NCI-H446 treated with DMSO at 0.1 percent for 48 hours (cell line): ENCODE measurements at places on chromosomes 1 and 21.

DNA sequence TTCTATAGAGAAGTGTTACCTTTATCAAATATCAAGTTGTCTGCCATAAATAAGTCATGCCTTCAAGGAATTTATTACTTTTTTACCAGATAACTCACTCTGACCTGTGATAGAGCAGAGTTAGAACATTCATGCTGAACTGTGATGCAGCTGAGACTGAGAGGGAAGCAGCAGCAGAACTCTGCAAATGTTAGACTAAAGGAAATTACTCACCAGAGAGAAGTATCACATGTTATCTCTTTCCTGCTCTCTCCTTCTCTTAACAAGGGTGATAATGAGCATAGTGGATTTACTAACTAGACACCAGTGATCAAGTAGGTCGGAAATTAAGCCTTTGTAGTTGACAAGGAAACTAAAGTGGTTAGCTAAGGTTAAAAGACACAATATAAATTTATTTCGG is 181.6 kb downstream of the RASAL2 start:
- no peak for DNase-seq

DNA sequence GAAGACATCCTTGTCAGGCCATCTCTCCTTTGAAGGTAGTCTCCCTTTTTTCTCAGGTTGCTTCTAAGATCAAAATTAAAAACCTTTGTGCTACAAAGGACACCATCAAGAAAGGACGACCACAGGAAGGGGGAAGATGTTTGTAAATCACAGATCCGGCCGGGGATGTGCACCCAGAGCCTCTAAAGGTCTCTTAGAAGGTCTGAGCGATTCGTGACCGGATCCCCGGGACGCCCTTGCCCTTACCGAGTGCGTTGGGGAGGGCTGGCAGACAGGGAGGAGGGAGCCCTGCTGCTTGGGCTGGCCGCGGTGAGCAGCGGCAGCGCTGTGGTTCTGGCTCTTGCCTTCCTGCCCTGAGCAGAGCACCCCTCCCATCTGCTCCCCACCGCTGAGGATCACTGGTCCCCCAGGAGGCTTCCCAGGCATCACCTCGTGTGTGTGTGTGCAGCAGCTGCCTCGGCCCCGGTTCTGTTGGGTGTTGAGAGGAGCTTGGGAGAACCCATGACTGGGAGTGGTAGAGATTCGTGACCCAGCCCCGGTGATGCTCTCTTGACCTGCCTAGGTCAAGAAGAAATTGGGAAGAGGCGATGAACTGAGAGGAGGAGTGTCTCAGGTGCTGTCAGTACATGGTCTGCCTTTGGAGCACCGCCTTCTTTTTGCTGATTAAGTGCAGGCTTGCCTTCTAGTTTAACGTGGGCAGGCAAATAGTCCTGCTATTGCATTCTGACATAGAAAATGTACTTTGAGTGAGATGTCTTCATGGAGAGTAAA is 34.5 kb downstream of the AGPAT3 start:
- DNase-seq: no peak

- no peak for DNase-seq
Observed at GRCh38 chr21:19833082-19833481, 1165.1 kb upstream of the NCAM2 start.

- DNase-seq: peak; percentile 16
Observed at GRCh38 chr1:175129182-175129581, 61.5 kb downstream of the TNN start.

DNA sequence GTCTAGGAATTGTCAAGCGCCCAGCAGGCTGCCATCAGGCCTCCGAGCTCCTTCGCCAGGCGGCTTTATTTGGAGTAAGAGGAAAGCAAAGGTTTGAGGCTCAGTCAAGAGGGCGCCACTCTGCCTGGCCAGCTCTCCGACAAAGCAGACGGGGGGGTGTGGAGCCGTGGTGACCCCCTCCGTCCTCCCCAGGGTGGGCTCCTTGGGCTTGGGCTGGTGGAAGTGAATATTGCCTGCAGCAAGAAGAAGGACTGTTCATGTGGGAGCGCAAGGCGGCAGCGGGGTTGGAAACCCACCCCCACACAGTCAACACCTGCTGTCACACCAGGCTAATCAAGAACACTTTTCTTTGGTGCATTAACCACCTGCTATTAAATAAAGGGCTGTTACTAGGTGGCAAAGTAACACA is 14.6 kb downstream of the EPHX1 start:
- no peak for DNase-seq

DNA sequence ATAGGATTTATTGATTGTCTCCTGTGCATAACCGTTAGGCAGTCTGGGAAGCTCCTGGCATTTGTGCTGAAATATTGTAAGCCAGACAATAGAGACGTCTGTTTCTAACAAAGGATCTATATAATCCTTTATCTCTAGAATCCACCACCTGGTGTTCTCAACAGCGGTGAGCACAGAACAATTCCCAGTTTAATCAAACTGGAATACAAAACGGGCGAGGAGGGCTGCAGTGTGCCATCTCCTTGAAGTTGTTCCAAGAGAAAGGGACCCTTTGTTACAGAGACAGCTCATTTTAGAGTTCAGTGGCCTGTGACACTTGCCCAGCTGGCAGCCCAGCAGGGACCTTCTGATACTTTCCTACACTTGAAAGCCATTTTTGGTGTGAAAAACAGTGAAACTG is 162.8 kb upstream of the IVNS1ABP start:
- peak; percentile 48 for DNase-seq

GRCh38 chr1:162689745-162690671 is 57.7 kb downstream of the DDR2 start:
- DNase-seq: peak; percentile 88

DNA sequence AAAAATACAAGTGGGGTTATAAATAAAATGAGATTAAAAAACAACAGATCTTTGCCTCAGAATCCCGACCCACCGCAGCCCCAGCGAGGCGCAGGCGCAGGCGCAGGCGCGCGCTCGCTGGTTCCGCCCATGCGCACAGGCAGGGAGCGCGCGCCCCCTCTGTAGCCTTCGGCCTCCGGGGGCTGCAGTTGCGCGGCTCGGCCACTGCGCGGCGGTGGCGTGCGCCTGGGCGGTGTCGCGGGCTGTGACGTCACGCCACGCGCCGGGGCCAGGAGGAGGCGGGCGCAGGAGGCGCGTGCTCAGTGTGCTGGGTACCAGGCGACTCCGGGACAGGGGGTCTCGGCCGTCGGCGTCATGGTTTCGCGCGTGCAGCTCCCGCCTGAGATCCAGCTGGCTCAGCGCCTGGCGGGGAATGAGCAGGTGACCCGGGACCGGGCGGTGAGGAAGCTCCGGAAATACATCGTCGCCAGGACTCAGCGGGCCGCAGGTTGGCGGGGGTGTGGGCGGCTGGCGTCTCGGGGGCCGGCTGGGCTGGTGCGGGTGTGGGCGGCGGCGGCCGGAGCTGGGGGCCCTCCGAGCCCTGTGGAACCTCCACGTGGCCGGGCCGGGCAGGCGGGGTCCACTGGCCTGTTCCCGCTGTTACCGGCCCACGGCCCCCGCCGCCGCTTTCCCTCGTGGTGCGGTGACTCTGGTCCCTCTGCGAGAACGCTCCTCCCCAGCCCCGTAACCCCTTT is at the start of gene RRP1:
TSS of gene RRP1 (plus strand) at position 302 of the 734 bp plus-strand sequence. CDS start at position 355, 53 bp downstream.
- peak; percentile 67 for DNase-seq

- peak; percentile 60 for DNase-seq
Observed at GRCh38 chr1:163071405-163072255, 2.5 kb downstream of the RGS4 start.

DNA sequence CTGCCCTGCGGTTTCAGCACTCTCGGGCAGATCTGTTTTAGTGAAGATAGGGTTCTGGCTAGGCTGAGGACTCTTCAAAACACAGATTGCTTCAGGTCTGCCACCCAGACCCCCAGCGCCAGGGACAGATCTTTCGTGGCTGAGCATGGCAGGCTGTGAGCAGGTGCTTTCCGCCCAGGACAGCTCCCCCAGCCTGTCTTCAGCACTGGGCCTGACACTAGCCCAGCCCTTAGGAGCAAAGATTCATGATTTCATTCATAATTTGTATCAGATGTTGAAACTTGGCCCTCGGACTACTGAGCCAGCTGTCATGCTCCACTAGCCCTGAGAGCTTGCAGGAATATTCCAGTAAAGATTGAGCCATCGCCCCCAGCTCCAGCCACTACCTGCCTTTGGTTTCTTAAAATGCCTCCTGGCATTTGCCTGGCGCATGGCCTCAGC is 5.9 kb downstream of the ADPRS start:
- DNase-seq: peak; percentile 12

GRCh38 chr1:119007670-119008482 is 19.7 kb upstream of the TBX15 start:
- DNase-seq: no peak

DNA sequence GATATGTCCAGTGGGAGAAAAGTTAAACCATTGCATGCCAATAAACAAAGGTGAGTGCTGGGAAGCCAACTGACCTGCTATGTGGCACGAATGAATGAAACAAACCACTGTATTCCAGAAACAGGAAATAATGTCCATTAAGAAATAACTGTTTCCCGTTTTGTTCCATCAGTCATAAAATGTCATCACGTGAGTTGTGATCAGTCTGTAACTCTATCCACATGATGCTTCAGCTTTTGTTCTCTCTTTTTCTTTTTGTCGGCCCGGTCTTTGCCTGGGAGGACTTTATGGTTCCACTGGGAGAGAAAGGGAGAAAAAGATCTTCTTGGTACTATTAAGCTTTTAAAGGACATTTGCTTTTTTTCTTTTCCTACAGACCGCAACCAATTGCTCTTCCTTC is 179.9 kb downstream of the TGFB2 start:
- DNase-seq: no peak

- no peak for DNase-seq
Observed at GRCh38 chr1:150009604-150010392, 728 bp downstream of the OTUD7B start.

GRCh38 chr21:35882791-35883240 is 177.5 kb downstream of the SETD4 start:
- DNase-seq: no peak

- DNase-seq: no peak
Observed at GRCh38 chr1:183460596-183460995, 11.7 kb upstream of the SMG7 start.

DNA sequence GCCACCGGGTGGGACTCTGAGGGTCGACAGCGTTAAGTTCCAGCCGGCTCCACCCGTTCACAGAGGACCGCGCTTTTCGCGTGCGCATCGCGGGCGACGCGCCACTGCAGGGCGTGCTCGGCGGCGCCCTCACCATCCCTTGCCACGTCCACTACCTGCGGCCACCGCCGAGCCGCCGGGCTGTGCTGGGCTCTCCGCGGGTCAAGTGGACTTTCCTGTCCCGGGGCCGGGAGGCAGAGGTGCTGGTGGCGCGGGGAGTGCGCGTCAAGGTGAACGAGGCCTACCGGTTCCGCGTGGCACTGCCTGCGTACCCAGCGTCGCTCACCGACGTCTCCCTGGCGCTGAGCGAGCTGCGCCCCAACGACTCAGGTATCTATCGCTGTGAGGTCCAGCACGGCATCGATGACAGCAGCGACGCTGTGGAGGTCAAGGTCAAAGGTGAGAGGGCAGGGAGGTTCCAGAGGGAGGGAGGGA is 4.9 kb downstream of the BCAN start:
- no peak for DNase-seq

- no peak for DNase-seq
Observed at GRCh38 chr1:159040893-159041724, 31.4 kb downstream of the IFI16 start.

GRCh38 chr1:236345728-236346127 is 48.4 kb upstream of the EDARADD start:
- DNase-seq: no peak

DNA sequence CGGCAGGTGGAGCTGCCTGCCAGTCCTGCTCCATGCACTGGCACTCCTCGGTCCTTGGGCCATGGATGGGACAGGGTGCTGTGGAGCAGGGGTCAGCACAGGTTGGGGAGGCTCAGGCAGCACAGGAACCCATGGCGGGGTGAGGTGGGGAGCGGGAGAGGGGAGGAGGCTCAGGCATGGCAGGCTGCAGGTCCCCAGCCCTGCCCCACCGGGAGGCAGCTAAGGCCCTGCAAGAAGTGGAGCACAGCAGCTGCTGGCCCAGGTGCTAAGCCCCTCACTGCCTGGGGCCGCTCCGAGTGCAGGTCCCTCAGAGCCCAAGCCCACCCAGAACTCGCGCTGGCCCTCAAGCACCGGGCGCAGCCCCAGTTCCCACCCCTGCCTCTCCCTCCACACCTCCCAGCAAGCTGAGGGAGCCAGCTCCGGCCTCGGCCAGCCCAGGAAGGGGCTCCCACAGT is 691 bp upstream of the GBP5 start:
- no peak for DNase-seq

- DNase-seq: no peak
Observed at GRCh38 chr1:207286786-207287468, 34.6 kb upstream of the CD55 start.

DNA sequence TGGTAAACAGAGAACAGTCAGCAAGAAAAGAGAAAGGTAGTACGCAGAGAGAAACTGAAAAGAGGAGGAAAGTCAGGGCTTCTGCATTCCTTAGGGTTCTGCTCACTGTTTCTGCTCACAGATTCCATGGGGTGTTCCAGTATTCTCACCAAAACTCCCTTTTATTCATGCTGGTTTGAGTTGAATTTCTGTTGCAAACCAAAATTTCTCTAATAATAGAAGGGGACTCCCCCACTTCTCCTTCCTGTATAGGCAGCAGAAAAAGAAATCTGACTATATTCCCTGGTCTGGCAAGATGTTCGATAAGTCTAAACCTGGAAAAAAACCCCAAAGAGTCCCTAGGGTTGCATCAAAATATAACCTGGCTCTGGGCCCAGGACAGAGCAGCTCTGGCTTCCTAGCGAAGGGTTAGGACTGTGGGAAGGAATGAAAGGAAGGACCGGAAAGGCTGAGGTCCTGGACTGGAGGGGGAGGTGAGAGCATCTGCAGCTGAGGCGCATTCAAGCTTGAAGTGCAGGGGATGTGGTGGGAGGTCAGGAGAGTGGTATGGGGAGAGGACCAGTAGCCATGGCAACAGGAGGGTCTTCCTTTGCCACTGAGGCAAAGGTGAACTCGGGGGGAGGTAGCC is 18.8 kb upstream of the RGS16 start:
- DNase-seq: no peak

GRCh38 chr1:224801844-224802490 is 127.5 kb upstream of the DNAH14 start:
- DNase-seq: no peak

DNA sequence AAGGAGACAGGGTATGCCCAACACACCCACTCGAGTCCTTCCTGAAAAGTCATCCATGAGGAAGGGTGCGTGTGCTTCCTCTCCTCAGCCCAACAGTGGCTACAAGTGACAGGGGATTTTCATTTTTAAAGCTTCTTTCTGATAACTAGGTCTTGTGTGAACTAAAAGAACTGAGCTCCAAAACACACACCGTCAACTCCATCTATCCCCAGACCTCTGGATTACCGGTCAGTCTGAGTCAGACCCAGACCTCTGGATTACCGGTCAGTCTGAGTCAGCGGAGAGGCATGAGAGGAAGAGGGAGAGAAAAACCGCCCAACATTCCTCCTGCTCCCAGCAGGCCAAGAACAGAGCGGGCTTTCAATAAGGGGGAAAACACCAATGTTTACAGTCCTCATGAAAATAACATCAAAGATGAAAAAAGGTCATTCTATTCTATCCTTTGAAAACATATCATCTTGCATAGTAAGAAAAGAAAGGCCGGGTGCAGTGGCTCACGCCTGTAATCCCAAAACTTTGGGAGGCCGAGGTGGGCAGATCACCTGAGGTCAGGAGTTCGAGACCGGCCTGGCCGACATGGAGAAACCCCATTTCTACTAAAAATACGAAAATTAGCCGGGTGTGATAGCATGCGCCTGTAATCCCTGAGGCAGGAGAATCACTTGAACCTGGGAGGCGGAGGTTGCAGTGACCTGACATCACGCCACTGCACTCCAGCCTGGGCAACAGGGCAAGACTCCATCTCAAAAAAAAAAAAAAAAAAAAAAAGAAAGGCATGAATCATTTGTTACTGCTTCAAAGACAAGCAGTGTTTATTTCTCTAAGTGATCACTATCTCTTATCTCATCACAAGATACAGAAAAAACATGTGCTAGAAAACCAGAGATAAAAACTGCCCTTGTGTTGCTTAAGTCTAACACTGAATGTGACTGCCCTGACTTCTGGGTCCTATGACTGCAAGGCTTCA is 3.4 kb downstream of the PTTG1IP start:
- no peak for DNase-seq
